ENCODE measurements at places on chromosomes 11 and 22.

- no peak for DNase-seq
Observed at GRCh38 chr11:74446532-74446938, 20.8 kb downstream of the KCNE3 start.

- no peak for DNase-seq
Observed at GRCh38 chr22:38789606-38790005, 4.3 kb downstream of the DNAL4 start.

DNA sequence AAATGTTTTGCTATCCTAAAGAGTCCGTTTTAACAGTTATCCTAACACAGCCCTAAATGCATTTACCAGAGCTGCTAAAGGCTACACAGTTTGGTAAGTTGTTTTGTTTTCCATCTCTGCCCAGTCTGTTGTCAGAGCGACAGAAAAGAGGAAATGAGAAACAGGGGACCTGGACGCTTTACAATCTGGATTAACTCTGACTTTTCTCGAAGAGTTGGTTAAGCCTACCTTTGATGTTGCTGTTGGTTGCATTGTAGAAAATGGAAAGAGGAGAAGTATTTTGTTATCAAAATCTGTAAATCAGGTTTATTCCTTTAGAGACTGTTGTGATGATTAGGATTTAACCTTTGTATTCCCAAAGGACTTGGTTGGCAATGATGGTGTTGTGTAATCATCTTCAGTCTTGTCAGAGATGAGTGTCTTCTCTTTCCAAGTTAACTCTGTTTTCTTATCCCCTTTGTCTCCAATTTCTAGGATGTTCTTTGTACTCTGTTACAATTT lies 481 bp downstream of the ANGPTL5 start:
- DNase-seq: no peak

GRCh38 chr22:21755851-21756284 lies 20.3 kb upstream of the YPEL1 start:
- DNase-seq: no peak

DNA sequence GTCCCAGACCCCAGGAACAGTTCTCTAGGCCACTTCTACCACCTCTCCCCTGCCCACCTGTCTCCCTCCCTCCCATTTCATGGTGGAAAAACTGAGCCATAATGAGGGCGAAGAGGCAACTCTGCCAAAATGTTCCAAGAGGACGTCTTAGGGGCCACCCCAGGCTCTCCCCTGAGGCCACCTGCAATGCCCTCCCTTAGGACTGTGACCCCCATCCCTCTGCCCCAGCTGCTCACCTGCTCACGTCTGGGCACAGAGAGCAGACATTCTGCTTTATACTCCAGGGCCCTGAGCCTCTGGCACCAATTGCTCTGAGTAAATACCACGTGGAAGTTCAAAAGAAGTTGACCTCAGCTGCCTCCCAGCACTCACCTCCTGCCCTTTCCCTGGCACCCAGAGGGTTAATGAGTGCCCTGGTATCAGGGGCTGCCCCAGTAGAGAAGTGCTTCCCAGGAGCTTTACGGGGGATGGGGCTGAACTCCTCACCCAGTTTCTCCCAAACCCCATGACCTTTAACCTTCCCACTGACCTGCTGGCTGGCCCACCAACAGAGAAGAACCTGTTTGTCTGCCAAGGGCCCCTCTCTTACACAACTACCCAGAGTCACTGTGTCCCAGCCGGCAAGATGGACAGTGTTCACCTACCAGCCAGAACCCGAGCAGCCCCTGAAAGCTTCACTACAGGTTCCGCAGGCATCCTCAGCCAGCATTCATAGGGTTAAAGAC lies 627 bp upstream of the APOA5 start:
- DNase-seq: no peak

- DNase-seq: no peak
Observed at GRCh38 chr22:42786606-42787356, 66.1 kb upstream of the A4GALT start.

DNA sequence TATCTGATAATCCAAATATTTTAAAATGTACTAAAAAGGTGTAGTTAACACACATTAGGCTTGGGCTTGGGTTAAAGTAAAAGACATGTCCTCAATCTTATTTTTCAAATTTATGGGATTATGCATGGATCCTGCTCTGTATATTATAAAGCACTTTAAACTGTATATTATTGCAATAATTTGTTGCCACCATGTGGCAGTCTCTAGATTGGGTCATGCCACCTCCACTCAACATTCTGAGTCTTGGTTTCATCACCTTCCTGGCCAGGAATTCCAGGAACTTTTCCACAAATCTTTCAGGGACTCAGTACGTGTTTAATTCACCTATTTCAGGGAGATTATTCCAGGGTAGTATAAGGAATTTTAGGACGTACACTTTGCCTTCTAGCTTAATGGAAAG lies 695.5 kb downstream of the FAM181B start:
- no peak for DNase-seq

DNA sequence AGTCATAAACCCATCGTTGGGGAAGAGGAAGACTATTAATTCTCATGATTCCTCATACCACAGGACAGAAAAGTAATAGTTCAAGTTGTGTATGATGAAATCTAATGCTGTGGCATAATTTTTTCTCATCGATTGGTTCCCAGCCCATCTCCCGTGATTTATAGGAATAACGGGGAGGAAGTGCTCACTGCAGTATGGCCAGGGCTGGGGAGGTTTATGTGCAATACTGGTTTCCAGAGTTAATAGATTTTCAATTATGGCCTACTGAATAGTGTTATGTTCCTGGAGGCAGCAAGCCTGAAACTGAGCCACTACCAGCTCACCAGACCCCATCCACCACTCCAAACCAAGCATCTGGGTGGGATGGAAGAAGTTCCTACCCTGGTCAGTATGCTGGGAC lies 147.1 kb upstream of the NCAM1 start:
- no peak for DNase-seq

DNA sequence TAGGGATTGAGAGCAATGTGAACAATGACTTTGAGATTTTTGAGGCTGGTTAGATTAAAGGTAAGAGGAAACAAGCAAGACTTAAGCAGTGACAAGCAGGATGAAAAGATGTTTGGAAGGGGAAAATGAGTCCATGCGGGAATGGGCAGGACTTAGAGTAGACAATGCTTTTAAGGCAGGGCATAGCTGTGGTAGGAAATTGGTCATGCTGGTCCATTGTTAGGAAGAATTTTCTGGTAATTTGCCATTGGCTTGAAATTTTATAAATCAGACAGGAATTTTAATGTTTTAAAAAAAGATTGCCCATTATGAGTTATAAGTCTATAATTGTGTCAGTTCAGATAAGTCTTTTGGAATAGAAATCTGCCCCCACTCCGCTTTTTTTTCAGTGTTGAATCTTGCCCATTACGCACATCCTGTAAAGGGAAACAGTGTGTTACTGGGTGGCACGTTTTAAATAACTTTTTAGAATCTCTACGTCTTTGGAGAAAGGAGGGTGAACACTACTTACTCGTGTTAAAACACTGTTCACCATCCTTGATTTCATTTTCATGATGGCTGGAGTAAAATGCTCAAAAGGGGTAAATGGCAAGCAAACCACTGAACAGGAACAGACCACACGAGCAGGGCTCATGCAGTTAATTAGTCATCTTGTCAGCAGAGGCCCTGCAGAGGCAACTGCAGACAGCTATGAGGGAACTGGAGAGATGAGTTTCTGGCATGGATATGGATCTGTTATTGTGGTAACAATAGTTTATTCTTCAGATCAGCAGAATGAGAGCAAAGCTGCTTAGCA lies 25.0 kb downstream of the SWAP70 start:
- no peak for DNase-seq

GRCh38 chr22:46076651-46077339 lies 73.5 kb upstream of the PPARA start:
- DNase-seq: no peak

GRCh38 chr11:22162756-22163155 lies 30.1 kb upstream of the ANO5 start:
- DNase-seq: no peak

GRCh38 chr11:33819278-33820035 lies 45.1 kb upstream of the FBXO3 start:
- DNase-seq: no peak

DNA sequence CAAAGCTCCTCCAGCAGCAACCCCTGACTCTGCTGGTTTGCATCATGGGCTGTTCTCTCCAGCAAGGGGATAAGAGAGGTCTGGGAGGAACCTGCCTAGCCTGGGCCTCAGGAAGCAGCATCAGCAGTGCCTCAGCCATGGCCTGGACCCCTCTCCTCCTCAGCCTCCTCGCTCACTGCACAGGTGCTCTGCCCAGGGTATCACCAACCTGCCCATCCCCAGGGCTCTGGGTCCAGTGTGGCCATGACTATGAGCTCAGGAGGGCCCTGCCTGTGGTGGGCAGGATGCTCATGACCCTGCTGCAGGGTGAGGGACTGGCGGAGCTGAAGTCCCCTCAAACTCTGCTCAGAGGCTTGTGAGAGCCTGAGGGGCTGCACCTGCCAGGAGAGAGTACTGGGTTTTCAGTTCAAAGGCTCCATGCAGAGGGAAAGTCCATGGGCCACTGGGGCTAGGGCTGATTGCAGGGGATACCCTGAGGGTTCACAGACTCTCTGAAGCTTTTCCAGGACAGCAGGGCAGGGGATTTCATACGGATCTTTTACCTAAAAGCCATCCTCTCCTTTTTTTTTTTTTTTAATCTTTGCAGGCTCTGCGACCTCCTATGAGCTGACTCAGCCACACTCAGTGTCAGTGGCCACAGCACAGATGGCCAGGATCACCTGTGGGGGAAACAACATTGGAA lies 115.8 kb upstream of the IGLL5 start:
- DNase-seq: no peak

DNA sequence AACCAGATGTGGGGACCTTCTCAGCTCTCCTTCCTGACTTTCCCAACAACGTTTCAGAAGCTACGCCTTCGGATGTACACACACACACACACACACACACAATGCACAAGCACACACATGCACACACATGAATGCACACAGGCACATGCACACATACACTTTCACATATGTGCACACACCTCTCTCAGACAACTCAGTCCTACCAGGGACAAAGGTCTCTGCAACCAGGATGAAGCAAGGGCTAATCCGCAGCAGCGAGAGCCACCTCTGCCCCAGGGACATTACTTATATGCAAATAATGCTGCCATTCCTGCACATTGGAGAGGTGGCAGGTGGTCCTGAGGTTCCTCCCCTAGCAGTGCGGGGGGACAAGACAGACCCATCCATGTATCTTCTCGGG lies 27.4 kb upstream of the LINC01488 start:
- no peak for DNase-seq

GRCh38 chr11:47950396-47950795 lies 30.0 kb upstream of the PTPRJ start:
- DNase-seq: no peak

- DNase-seq: no peak
Observed at GRCh38 chr11:7636350-7636749, 37.0 kb downstream of the CYB5R2 start.

- no peak for DNase-seq
Observed at GRCh38 chr11:6194065-6194581, 4.9 kb upstream of the OR52W1 start.

- DNase-seq: no peak
Observed at GRCh38 chr22:43370036-43370435, 26.9 kb upstream of the SCUBE1 start.

DNA sequence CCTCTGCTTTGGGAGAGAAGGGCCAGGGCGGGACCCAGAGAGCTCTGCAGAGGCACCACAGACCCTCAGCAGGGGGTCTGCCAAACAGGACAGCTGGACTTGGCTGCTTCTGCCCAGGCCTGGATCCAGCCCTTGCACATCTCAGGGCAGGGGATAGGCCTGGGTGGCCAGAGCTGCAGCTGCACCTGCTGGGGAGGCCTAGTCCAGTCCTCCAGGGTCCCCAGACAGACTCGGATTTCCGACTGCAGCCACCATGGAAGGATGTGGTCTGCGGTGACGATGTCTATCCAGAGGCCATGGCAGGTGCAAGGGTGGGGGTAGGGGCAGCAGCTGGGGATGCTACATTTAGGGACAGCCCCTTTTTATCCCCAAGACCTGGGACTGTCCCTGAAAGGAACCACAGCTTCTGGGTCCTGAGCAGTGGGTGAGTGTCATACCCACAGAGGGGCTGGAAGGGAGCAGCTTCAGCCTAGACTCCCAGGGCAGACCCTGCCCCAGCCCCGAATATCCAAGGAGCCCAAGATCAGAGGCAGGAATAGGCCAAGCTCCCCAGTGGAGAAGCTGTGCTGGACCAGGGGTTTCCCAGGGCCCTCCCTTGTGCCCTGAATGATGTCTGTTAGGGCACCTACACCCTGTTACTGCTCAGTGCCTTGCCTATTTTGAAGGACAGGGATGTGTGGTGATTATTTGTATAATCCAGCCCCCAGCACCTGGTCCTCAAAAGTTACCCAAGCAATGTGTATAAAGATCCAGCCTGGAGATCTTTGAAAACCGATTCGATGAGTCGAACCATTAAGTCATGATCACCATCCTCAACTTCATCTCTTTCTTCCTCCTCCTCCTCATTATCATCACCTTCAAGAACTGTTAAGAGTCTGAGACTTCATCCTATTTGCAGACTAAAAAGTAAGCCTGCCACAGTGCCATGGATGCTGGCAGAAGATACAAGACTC lies 2.5 kb upstream of the IGLL5 start:
- DNase-seq: no peak

DNA sequence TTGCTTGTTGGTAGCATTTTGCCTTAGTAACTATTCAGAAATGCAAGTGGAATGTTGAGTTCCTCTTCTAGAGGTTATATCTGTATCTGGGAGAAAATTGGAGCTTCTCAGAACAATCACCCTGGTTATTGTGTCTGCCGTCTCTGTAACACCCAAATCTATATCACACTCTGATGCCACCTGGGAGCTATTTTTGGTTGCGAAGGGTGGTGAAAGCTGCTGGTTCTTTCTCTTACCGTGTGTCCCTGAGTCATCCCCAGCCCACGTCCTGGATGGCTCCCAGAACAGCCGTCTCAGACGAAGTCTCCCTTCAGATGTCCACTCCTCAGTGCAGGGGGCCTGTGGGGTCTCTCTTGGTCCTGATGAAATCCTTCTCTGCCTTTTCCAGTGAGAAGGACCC lies 83.5 kb downstream of the C22orf31 start:
- no peak for DNase-seq

- DNase-seq: no peak
Observed at GRCh38 chr11:26053966-26054365, 278.0 kb upstream of the ANO3 start.

DNA sequence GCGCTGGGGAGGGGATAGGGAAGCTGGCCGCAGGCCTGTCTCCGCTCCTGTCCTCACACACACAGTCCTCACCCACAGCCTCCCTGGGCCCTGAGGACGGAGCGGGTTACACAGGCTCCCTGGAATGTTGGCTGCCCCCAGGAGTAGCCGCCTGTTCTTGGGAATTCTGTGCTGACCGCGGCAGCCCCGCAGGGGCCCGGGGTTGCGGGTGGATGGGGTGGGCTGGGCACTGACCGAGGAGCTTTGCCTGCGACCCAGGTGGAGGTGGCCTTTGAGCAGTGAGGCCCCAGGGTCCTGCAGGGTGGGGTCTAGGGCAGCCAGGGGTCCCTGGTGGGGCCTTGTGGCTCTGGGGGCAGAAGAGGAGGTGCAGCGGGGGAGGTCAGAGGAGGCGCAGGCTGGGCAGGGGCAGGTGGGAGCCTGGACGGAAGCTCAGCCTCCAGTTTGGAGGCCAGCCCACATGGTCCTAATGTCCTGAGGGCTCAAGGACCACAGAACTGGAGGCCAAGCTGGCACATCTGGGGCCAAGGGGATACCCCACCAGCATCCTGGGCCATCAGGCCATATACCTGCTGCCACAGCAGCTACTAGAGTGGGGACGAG lies 6.6 kb upstream of the MRGPRG start:
- no peak for DNase-seq

Measured in esophagus squamous epithelium (tissue), 5 donors.